ENCODE measurements at places on chromosomes 3 and 15.
A peak's percentile ranks its signal among the peaks of the same experiment; 100 is the strongest.

- no peak for DNase-seq
These were observed 210.1 kb upstream of the ARHGEF26 start for GRCh38 chr3:153911116-153911515.

GRCh38 chr3:172522871-172523818, at the start of gene TNFSF10:
Gene TNFSF10 (minus strand): TSS chr3:172523430. CDS start chr3:172523384, 46 bp downstream.
- peak; percentile 68 for DNase-seq

GRCh38 chr3:185216607-185216958, 37.3 kb downstream of the EHHADH start:
- DNase-seq = no peak

DNA sequence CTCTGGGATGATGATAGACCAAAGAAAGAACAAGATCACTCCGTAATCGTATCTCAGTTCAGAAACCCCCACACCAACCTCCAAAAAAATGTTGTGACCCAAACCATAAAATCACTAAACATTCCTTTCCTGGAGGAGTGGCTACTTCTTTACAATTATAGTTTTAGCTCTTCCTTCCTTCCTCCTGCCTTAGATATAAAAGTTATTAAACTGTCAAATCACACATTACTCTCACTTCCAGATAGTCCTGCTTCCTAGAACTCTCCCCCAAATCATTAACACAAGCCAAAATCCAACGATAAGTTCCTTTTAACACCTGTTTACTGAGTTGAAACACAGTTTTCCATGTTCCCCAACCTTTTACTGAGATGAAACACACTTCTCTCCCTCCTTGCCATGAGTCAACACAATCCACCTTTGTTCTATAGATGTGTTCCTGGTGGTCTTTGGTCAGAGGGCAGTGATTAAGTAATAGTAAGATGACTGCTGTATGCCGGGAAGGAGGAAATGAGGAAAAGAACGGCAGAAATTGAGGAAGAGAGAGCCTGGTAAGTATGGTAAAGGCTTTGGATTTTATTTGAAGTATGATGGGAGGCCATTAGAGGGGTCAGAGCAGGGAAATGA, 8.3 kb upstream of the CRYGS start:
- no peak for DNase-seq

- no peak for DNase-seq
These were observed 667.1 kb downstream of the NAALADL2 start for GRCh38 chr3:175526191-175526590.

GRCh38 chr3:111315930-111316587, 225.9 kb upstream of the CD96 start:
- no peak for DNase-seq

GRCh38 chr3:76859596-76859995, 180.3 kb upstream of the ROBO2 start:
- no peak for DNase-seq

- no peak for DNase-seq
These were observed 98.3 kb upstream of the ZBTB20 start for GRCh38 chr3:115245438-115245837.

- DNase-seq = no peak
These were observed 8.2 kb downstream of the PLOD2 start for GRCh38 chr3:146152834-146153233.

GRCh38 chr3:30894521-30895251, at the start of gene GADL1:
Gene GADL1 (minus strand): TSS chr3:30894661. CDS start chr3:30894614, 47 bp downstream.
- DNase-seq = peak; percentile 7

DNA sequence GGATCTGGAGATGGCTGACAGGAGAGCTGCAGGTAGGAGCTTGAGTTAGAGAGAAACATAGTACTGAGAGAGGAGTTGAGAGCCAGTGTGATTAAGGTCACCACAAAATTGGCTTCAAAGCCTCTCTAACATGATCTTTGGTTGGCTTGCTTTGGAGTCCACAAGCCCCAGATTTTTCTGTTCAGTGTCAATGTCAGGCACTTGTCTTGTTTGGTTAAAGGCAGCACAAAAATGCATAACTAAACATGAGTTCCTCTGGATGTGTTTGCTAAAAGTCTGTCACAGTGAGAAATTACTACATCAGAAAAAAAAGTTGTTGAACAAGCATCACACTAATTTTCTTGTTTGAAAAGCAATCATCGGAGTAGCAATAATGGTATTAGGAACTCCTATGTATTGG, 440.5 kb downstream of the NTRK3 start:
- no peak for DNase-seq

- DNase-seq = no peak
These were observed 102.8 kb downstream of the LPP start for GRCh38 chr3:188256758-188257157.

GRCh38 chr3:11548721-11549131, 95.0 kb downstream of the VGLL4 start:
- DNase-seq = no peak

GRCh38 chr15:41336549-41336948, 3.9 kb downstream of the NUSAP1 start:
- no peak for DNase-seq

DNA sequence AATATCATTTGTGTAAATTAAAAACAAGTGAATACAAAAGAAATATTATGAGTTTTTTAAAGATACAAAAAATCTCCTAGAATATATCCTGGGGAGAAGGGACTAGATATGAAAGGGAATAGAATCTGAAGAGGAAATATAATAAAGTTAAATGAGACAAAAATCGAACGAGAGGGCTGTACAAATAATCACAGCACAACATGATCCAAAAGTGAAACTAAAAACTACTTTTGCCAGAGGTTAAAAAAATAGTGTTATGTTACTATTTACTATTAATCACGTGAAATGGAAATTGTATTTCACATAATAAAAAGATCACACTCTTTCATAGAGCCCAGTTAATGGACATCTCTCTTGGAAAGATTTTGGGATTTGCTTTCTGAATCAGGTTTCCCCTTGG, 28.6 kb downstream of the CGGBP1 start:
- DNase-seq = no peak

DNA sequence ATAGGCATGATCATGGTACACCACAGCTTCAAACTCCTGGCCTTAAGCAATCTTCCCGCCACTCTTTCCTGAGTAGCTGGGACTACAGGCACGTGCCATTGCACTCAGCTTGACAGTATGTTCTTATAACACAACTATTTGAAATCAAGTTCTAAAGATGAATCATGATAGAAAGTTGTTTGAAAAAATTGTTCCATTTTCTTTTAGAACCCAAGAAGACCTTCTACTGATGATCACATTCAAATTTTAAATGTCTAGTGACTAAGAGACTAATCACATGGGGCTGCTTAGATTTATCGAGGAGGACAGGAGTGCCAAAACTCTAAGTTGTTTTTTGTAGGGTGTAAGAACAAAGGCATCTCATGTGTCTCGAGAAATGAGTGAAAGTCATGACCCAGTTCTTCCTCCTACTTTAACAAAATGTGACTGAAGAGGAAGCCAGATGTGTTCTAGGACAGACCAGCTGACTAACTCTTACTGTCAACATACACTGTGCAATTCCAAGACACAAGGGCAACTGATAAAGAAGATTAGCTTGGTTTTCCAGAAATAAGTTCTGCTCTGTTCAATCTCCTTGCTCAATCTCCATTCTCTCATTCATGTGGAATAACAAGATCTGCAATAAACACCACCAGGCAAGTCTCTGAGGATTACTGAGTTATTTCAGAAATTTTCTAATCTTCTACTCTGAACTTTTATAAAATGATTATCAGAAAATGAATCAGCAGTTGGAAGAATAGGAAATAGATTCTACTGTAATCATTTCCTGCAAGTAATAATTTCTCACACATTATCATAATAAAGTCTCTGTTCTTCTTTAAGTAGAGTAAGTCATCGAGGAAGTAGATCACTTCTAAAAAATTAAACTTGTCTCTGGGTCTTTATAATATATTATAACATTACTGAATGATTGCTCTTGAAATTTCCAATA, 122.6 kb upstream of the CCNL1 start:
- DNase-seq = no peak

GRCh38 chr3:113258361-113258760, 47.0 kb downstream of the BOC start:
- no peak for DNase-seq

GRCh38 chr15:36831904-36832287, 252.5 kb downstream of the CDIN1 start:
- no peak for DNase-seq

- DNase-seq = no peak
These were observed 29.8 kb upstream of the PRR23E start for GRCh38 chr3:127162947-127163645.

GRCh38 chr15:98938105-98938417, 69.5 kb downstream of the PGPEP1L start:
- no peak for DNase-seq

- peak; percentile 22 for DNase-seq
These were observed 39.4 kb upstream of the FRMD4B start for GRCh38 chr3:69425249-69425648.

- no peak for DNase-seq
These were observed 77.0 kb upstream of the GBE1 start for GRCh38 chr3:81838457-81838856.

- DNase-seq = no peak
These were observed 133.1 kb downstream of the IL1RAP start for GRCh38 chr3:190646996-190647395.

GRCh38 chr15:67181221-67181639, 73.2 kb downstream of the AAGAB start:
- no peak for DNase-seq

GRCh38 chr15:69305204-69305931, 6.7 kb downstream of the PAQR5 start:
- no peak for DNase-seq

- DNase-seq = no peak
These were observed 1.1 kb upstream of the MCCC1 start for GRCh38 chr3:183100376-183100775.

- DNase-seq = no peak
These were observed 60.1 kb downstream of the DAPK2 start for GRCh38 chr15:63986185-63986680.

DNA sequence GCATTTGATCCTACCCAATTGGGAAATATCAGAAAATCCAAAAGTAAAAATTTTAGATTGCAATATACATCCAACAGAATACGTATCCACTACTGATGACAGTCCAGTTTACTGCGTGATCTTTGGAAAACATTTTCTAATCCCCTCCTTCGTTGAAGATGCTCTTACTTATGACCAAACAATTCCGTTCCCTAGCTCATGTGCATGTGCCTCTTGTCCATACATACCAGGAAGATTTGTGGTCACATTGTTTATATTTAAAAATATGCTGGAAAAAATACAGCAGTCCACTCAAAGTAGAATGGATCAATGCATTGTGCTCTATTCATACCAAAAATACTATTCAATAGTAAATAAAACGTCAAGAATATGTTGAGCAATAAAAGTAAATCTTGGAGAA, 135.3 kb downstream of the CHL1 start:
- no peak for DNase-seq

DNA sequence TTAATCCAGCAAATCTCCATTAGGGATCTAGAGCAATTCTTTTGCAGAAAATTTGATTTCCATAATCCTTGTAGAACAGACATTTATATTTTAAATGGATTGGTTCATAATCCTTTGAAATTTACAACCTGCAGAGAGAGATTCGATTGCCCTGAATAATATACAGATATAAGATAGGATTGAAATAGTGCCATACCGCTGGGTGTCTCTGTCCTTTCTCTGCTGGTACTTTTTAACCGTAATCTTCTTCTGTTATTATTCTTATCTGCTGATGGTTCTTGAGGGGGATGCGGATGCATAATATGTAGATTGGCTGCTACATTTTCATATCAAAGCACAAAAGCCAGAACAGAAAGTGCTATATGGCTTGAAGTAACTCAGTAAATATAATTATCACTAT, 182.2 kb downstream of the CFAP20DC start:
- DNase-seq = no peak

DNA sequence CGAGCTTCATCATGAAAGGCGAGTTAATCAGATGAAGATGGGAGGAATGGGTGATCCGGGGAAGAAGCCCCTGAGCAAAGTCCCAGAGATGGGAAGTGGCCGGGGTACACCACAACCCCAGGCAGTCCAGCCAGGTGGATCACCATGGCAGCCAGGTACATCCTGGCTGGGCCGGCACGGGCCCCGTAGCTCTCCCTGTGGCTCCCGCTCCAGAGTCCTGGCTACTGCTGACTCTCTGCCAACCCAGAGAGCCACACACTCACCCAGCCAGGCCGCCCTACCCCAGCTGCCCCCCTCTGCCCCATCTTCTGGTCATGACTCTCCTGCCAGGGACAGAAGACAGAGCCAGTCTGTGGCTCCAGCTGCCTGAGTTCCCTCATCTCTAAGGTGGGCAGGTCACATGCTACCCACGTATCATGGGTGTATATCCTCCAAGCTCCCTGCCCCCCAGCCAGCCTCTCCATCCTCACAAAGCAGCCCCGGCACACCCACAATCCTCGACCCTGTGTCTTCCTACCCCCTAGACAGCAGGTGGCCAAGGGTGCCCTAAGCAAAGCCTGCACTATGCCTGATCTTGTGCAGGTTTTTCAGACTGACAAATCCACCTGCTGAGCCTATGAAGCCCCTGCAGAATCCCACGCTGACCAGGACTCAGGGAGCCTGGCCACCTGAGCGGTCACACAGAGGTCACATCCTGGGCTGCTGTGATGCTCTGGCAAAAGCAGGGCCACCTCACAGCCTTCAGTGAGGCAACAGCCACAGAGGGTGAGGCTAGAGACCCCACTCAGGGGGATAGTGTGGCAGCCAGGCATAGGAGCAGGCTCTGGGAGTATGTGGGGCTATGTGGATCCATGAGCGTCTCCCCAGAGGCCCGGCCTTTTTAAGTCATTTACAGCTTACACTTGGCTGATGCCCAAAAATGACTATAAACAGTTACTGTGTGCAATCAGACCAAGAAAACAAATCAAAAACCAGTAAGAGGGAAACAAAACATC, 13.2 kb downstream of the XXYLT1 start:
- DNase-seq = no peak

- DNase-seq = no peak
These were observed 7.6 kb downstream of the NMNAT3 start for GRCh38 chr3:139670196-139670595.

DNA sequence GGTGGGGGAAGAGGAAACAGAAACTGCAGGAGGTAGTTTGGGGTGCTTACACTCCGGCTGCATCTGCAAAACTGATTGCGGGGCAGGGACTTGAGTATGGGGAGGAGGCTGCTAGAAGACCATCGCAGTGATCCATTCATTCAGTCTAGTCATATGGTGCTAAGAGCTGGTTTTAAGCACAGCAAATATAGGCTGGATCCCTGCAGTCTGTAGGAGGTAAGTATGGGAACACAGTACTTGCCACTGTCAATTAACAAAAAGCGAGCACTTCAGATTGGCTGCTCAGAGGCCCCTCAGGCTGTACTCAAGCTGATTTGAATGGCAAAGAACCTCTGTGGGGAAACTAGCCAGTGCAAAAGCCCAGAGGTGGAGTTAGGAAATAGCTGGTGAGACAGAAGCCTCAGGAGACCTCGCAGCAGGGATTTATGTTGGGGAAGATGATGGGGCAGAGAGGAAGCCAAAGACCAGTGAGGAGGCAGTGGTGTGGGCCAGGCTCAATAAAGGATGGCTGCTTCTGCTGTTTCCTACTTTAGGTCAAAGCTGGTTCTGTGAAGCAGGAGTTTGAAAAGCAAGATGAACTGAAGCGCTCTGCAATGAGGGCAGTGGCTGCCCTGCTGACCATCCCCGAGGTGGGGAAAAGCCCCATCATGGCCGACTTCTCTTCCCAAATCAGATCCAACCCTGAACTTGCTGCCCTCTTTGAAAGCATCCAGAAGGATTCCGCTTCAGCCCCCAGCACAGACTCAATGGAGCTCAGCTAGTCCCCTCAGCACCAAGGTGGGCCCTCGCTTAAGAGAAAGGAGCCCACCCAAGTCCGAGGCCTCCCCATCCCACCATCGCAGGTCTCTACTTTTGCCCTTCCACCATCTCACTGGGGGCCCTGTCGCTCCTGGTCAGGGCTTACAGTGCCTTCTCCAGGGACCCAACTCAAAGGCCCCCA, 7.9 kb downstream of the RPL32 start:
- DNase-seq = no peak
